Fibroblast of upper back skin (primary cell): ENCODE measurements at places on chromosomes 3 and 15.

DNA sequence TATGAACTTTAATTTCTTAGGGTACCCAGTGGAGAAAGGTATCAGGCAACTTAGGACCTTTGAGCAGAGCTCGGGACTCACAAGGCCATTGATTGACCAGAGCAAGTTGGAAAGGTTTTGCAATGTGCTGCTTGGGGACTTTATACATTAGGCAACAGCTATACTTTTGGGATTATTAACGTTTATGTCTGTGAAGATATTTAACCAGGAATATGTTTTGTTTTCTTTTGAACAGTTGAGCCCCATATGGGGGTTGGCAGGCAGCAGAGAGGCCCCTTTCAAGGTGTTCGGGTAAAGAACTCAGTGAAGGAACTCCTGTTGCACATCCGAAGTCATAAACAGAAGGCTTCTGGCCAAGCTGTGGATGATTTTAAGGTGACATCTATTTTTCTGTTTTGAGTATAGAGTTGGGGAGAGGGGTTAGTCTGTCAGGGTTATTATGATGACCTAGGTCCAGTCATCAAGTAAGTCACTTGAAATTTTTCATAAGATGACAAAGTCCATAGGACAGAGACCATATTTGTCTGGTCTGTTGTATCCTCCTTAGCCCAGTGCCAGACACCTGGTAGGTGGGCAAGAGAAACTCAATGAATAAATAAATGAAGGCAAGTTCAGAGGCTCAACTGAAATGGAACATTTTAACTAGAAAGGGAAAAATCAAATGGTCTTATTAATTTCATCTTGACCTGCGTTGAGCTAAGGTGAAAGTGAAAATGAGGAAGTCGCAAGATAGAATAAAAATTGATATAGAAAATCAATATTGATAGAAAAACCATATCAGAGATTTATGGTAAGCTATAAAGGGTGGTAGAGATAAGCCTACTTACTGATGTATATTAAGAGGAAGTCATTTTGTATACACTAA is 2.8 kb downstream of the NFKBIZ start:
- no peak for DNase-seq

GRCh38 chr3:42778644-42779043 is 5.6 kb upstream of the CCDC13 start:
- no peak for DNase-seq

GRCh38 chr15:63638839-63639238 is 41.7 kb downstream of the FBXL22 start:
- no peak for DNase-seq

- no peak for DNase-seq
Measured at GRCh38 chr3:127888564-127889107, 26.4 kb upstream of the KBTBD12 start.

- DNase-seq: no peak
Measured at GRCh38 chr3:11300970-11301369, 28.8 kb downstream of the ATG7 start.

DNA sequence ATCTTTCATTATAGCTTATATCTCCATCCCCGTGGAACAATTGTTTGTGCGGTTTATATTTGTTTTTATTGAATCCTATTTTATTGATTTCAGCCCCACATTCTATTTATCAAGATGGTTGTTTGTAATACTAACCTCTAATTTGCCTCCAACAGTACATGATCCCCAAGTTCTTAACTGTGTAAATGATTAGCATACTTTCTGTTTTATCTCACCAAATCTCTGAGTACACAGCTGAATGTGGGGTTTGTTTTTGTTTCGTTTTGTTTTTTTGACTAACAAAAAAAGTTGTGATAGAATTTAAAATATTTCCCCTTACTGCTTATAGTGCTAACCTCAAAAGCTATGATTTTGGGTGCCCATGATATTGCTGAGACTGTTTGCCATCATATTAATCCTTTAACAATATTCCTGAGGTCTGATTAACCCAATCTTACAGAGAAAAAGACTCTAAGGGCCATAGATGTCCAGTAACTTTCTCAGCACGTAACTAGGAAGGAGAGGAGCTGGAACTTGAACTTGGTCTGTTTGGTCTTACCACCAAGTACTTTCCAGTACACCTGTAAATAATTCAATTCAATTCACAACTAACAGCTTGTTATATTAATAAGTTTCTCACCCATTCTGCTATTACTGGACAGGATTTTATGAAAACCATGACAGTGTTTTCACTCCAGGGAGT is 789.8 kb downstream of the TUSC7 start:
- DNase-seq: no peak

DNA sequence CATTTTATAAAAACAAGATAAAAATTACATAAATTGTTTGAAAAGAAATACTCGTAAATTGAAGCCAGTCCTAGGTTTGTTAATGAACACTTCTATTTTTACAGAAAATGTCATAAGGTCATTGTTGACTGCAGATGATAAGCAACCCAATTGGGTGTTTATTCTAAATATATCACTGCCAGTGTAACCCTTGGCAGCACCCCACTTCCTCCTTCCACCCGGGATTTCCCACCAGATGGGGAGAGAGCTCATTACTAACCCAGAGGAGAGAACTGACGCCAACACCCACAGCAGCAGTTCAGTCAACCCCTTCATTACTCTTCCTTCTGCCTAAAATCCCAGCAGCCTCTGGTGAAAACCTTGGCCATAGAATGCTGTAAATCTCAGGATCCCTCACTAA is 307.6 kb downstream of the GAP43 start:
- DNase-seq: no peak

DNA sequence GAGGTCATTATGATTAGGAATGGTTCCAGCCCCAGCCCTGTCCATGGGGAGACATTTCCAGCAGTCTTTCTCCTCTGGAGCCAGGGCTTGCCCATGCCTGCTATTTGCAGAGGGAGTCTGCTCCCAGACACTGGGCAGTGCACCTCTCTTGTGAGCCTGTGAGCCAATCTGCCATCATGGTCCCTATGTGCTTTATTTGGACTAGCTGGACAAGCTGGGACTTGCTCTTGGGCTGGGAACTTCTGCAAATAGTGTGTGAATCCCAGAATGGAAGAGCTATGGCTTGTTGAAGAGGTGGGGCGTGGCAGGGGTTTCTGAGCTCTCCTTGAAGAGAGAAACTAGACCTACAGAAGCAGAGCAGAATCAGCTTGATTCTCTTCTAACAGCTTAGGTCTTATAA is 53.7 kb upstream of the KY start:
- no peak for DNase-seq

DNA sequence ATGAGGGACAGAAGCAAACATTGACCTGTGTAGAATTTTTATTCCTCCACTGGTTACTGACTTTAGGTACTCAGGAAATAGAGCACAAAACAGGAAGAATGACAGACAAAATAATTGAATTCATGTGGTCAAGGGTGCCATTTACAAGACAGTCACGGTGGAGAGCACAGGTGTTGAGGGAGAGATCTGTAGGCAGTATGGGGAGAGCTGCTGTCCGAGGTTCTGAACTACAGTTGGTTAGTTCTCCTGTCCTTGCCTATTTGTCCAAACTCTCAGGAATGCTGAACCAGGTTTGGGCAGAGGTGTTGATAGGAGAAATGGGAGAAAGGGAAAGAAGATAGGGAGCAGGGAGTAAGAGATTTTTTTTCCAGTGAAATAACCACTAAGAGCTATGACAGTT is 178.5 kb upstream of the ZBTB20 start:
- peak; percentile 54 for DNase-seq

DNA sequence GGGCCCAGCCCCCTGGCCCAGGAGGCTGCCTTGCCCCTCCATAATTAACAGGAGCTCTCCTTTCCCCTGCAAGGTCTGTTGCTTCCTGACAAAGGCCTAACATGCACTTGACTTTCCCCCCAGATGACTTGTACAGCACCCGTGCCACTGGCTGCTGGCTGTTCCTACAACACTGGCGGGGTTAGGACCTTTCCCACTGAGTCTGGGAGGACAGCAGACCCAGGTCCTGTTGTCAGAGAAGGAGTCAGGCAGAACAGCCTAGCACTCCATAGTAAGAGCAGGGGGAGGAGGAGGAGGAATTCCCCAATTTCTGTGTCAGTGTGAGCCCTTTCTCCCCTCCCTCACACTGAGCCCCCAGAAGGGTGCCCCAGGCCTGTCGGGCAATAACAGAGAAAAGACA is 99.2 kb downstream of the CORO2B start:
- no peak for DNase-seq

DNA sequence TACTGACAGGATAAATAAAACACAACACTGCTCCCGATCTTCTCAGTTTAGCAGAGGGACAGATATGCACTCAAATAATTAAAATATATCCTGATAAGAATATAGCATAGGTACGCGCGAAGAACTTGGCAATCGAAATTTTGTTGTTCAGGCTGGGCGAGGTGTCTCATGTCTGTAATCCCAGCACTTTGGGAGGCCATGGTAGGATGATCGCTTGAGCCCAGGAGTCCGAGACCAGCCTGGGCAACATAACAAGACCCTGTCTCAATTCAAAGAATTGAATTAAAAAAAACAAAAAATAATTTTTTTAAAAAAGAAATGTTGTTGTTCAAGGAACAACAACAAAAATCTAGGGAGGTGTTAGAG is 7.6 kb downstream of the B2M start:
- no peak for DNase-seq
